ENCODE measurements at places on chromosomes 7 and 10.

DNA sequence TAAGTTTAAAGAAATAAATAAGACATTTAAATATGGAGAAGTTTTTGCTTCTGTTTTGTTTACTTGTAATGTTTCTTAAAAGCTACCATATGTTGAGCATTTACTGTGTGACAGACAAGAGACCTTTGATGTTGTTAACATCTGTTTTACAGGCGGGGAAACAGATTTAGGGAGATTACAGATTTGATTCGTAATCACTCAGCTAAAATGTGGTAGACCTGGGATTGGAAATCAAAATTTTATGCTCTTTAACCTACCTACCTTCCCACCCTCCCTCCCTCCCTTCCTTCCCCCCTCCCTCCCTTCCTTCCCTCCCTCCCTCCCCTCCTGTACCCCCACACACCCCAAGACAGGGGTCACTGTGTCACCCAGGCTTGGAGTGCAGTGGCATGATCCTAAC, 11.7 kb downstream of the LCOR start:
- no peak for DNase-seq

GRCh38 chr7:69781412-69781846, 183.2 kb downstream of the AUTS2 start:
- no peak for DNase-seq

DNA sequence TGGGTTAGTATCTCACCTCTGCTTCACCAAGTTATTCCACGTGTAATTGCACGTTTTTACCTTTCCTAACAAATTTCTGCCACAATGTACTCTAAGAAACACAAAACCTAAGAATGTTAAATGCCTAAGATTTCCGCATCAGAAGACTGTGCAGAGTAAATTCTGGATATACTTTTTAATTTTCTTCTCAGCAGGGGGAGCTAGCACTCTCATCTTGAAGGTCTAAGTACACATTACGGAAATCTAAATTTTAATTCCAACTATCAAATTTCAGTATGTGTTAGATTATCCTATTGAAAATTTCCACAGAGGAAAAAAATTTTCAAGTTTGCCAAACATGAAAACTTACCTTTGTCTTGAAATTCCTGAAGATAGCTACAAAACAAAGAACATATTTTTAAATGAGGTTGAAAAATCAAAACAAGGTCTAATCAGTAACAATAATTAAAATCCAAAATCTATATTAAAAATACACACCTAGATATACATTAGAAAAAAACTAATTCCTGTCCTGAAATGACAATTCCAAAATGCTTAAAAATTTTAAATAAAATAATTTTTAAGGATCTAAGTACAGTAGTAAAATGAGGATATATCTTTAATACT, 10.5 kb downstream of the SKAP2 start:
- no peak for DNase-seq

DNA sequence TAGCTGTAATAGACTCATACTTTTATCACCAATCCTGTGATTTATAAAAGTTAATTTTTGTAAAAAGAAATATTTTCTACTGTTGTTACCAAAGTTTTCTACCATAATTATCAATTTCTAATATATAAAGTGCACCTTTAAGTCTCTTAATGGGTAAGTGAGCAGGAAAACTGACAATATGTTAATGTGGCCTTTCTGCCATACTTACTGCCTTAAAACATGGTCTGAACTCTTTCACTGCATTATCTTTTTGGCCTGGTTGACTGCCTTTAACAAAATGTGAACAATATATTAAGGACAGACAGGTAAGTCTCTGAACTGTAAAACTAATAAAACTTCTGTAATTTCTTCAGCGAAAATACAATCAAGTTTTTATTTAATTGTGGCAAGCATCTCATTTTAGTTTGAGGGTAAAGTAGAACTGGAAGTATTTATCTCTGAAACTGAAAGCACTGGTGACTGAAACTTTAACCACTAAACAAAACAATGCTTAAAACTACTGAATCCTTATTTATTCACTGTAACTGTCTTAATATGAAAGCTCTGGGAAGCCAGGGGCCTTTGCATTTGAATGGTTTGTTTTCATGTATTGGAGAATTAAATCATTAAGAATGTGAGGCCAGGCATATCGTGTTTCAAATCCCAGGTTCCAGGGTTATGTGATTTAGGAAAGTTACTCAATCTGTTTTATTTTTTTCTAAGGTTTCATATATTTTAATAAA, 948.8 kb upstream of the POT1 start:
- no peak for DNase-seq

DNA sequence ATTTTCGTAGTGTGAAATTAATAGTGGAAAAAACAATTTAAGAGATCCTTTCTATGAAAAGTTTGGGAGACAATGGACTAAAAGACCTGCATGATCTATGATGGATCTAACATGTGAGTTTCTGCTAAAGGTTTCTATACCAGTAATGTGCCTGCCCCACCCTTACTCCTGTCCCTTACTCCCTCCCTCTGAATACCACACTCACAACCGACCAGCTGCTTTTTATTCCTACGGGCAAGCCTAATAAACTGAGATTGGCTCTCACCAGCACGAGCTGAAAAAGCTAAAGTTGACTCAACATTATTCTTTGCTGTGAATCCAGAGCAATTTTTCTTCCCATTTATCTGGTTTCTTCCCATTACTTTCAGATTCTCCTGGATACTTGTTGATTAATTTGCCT, 17.8 kb upstream of the REEP3 start:
- DNase-seq, result no peak

GRCh38 chr10:74988832-74989561, 122.5 kb upstream of the SAMD8 start:
- DNase-seq, result no peak

GRCh38 chr7:46939089-46939488, 642.8 kb downstream of the TNS3 start:
- DNase-seq, result no peak

DNA sequence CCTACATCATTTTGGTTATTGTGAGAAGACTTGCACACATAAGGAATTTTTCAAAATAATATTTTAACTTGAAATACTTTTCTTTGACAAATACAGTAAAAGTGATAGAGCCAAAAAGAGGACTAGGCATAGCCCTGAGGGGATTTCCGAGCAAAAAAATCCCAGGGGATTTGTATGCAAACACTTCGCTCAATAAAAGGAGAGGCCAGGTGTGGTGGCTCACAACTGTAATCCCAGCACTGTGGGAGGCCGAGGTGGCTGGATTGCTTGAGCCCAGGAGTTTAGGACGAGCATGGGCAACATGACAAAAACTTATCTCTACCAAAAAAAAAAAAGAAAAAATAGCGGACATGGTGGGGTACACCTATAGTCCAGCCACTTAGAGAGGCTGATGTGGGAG, 193.0 kb downstream of the PCDH15 start:
- no peak for DNase-seq
